ENCODE measurements at places on chromosomes 4 and X. TPM values are rescaled to one million over a fixed set of nuclear protein-coding genes. Genes with fewer than 3 reads are reported as not detected.

Gene MSX1
- 0.36 TPM for polyA plus RNA-seq

Gene GUCY1A1
- 0.67 TPM for polyA plus RNA-seq

Gene SCRG1
- 0.04 TPM for polyA plus RNA-seq

Gene PRSS12
- polyA plus RNA-seq, result 4.1 TPM

Gene PDLIM5
- 41.5 TPM for polyA plus RNA-seq

Gene BEND2
- not detected for polyA plus RNA-seq

Gene NMU
- polyA plus RNA-seq, result 47.9 TPM

Gene DCUN1D4
- 9.2 TPM for polyA plus RNA-seq

Gene COL25A1
- polyA plus RNA-seq, result 0.02 TPM

Gene MAGED4
- 1.5 TPM for polyA plus RNA-seq

Gene CORIN
- polyA plus RNA-seq, result 0.28 TPM

Gene FREM3
- not detected for polyA plus RNA-seq

Gene CDX4
- polyA plus RNA-seq, result not detected

Gene PAK3
- polyA plus RNA-seq, result 0.04 TPM

Gene METTL14
- polyA plus RNA-seq, result 4.3 TPM

Gene LRAT
- 0.16 TPM for polyA plus RNA-seq

Gene CXXC4
- polyA plus RNA-seq, result 0.09 TPM

Gene ANK2
- 1.4 TPM for polyA plus RNA-seq

Gene MOB1B
- polyA plus RNA-seq, result 3.4 TPM

Gene ELMOD2
- polyA plus RNA-seq, result 6.4 TPM

Gene FRAS1
- polyA plus RNA-seq, result 1.6 TPM

Gene ANKRD37
- polyA plus RNA-seq, result 64.1 TPM

Gene MAGEA2
- polyA plus RNA-seq, result not detected

Gene MAOB
- 1.6 TPM for polyA plus RNA-seq

Gene ATP8A1
- polyA plus RNA-seq, result 1.2 TPM

Gene BEX1
- polyA plus RNA-seq, result 0.14 TPM

Gene NXF3
- polyA plus RNA-seq, result 0.19 TPM

Gene ARSJ
- 1.4 TPM for polyA plus RNA-seq

Gene ATOH1
- polyA plus RNA-seq, result 0.04 TPM

Gene SPIN2B
- 6.4 TPM for polyA plus RNA-seq

Gene KIT
- 0.49 TPM for polyA plus RNA-seq

Gene MAGEA1
- not detected for polyA plus RNA-seq

Gene PIR
- 38.1 TPM for polyA plus RNA-seq

Gene CRLF2
- 0.09 TPM for polyA plus RNA-seq

Gene PLP1
- 2.3 TPM for polyA plus RNA-seq

Gene DDIT4L
- 0.12 TPM for polyA plus RNA-seq

Gene AKAP14
- polyA plus RNA-seq, result not detected

Gene ITGB1BP2
- 1.3 TPM for polyA plus RNA-seq

Gene ATP6AP2
- 50.9 TPM for polyA plus RNA-seq

Gene MAGIX
- 6.3 TPM for polyA plus RNA-seq

Gene HAND2
- polyA plus RNA-seq, result 2.0 TPM

Gene BANK1
- 0.39 TPM for polyA plus RNA-seq

Gene CTAG2
- not detected for polyA plus RNA-seq

Gene GC
- not detected for polyA plus RNA-seq

Gene GABRE
- 63.3 TPM for polyA plus RNA-seq

Gene MPC1L
- polyA plus RNA-seq, result not detected

Gene RAB41
- not detected for polyA plus RNA-seq

Gene SGMS2
- polyA plus RNA-seq, result 8.5 TPM

Gene HELT
- not detected for polyA plus RNA-seq

Gene HDAC8
- 13.9 TPM for polyA plus RNA-seq

Gene MORC4
- polyA plus RNA-seq, result 8.0 TPM

Gene IL21
- polyA plus RNA-seq, result not detected

Gene SLIT2
- polyA plus RNA-seq, result 0.67 TPM

Gene P2RY10
- polyA plus RNA-seq, result 0.24 TPM

Gene ARHGAP10
- polyA plus RNA-seq, result 53.9 TPM
